ENCODE measurements at places on chromosomes 1 and 21. TPM values are rescaled to one million over a fixed set of nuclear protein-coding genes. Genes with fewer than 3 reads are reported as not detected.

Gene NOTCH2
- total RNA-seq, result 47.1 TPM

Gene PGLYRP4
- total RNA-seq, result not detected

Gene RXFP4
- not detected for total RNA-seq

Gene PPM1J
- total RNA-seq, result 0.90 TPM

Gene LRRC38
- total RNA-seq, result not detected

Gene NECTIN4
- not detected for total RNA-seq

Gene SPEN
- total RNA-seq, result 8.7 TPM

Gene BCAS2
- 24.2 TPM for total RNA-seq

Gene SLAMF9
- not detected for total RNA-seq

Gene GPR37L1
- total RNA-seq, result not detected

Gene WRAP73
- 10.0 TPM for total RNA-seq

Gene AVPR1B
- total RNA-seq, result not detected

Gene CYP4X1
- 16.0 TPM for total RNA-seq

Gene SMAP2
- 26.4 TPM for total RNA-seq

Gene BCAR3
- 44.8 TPM for total RNA-seq

Gene MYCL
- total RNA-seq, result 0.81 TPM

Gene SELE
- not detected for total RNA-seq

Gene ARHGEF16
- not detected for total RNA-seq

Gene C1orf141
- total RNA-seq, result not detected

Gene AADACL4
- not detected for total RNA-seq

Gene SPATA45
- not detected for total RNA-seq

Gene PUSL1
- 28.7 TPM for total RNA-seq

Gene ANGPTL3
- total RNA-seq, result not detected

Gene CYP4Z1
- not detected for total RNA-seq

Gene RGS8
- not detected for total RNA-seq

Gene SLC26A9
- total RNA-seq, result not detected

Gene S100A3
- 9.0 TPM for total RNA-seq

Gene DYNLT4
- 0.16 TPM for total RNA-seq

Gene OR2L13
- total RNA-seq, result not detected

Gene PCBP3
- total RNA-seq, result 8.5 TPM

Gene DENND1B
- 6.3 TPM for total RNA-seq

Gene GBP5
- 0.36 TPM for total RNA-seq

Gene GUCA2B
- not detected for total RNA-seq

Gene S100A16
- 200 TPM for total RNA-seq

Gene AGMAT
- total RNA-seq, result 0.36 TPM

Gene FCRL2
- total RNA-seq, result not detected

Gene FMO3
- total RNA-seq, result 1.1 TPM

Gene DUSP12
- 11.7 TPM for total RNA-seq

Gene CCDC30
- under 0.01 TPM for total RNA-seq

Gene MATN1
- not detected for total RNA-seq

Gene LENEP
- total RNA-seq, result not detected

Gene TRMT1L
- total RNA-seq, result 5.2 TPM

Gene SLC2A5
- 5.2 TPM for total RNA-seq

Gene TRIM67
- not detected for total RNA-seq

Gene PRCC
- 47.3 TPM for total RNA-seq

Gene LINGO4
- not detected for total RNA-seq
